ENCODE measurements at places on chromosomes 13 and 19.
A peak's percentile ranks its signal among the peaks of the same experiment; 100 is the strongest.

GRCh38 chr13:49996161-49996915, 504 bp upstream of the TRIM13 start:
- peak; percentile 80 for DNase-seq

- no peak for DNase-seq
Measured at GRCh38 chr19:43380008-43380407, 26.5 kb downstream of the CD177 start.

DNA sequence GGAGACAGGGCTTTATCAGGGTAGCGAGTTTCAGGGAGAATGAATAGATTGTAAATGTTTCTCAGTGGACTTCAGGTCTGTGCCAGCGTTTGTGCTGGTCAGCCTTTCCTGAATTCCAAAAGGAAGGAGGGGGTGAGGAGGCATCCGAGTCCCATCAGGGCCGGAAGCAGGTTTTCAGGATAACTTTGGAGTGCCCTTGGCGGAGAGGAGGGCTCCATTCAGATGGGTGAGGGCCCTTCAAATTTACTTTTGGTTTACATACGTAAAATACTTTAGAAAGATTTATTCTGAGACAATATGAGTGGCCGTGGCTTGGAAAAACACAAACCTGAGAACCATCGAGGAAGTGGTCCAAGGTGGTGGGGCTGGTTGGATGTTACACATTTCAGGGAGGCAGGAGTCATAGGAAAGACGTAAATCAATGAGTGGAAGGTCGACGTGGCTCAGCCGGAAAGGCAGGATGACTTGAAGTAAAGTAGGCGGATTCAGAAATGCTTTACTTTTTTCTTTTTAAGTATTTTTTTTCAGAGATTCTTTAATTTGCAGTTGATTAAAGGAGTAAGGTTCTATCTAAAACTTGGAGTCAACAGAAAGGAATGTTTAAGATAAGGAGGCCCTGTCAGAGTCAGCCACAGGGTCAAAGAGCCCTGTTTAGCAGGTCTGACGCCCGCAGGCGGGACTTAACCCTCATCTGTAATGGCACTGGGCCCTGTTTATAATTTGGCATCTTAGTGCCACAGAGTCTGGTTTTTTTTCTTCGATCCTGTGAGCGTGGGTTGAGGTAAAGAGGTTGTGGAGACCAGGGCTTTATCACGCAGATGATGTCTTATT, 32.8 kb downstream of the ATP11A start:
- no peak for DNase-seq

GRCh38 chr19:28859811-28860210, 353.1 kb downstream of the UQCRFS1 start:
- DNase-seq: no peak

DNA sequence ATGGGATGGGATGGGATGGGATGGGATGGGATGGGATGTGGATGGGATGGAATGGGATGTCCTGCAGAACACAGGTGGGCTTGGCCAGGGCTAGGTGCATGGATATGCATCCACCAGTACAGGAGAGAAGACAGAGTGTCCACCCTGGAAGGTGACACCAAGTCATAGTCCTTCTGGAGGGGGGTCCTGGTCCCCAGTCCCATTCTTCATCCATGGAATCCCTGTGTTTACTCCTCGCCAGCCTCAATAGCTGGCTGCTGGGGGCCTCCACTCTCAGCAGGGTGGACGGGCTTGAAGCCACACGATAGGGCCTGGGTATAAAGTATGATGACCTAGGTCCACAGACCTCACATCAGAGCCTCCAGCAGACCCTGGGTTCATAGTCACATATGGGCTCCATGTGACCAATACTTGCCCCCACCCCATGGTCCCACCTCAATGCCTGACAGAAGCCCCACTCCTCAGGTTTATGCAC, 40.1 kb downstream of the RFX2 start:
- DNase-seq: no peak

DNA sequence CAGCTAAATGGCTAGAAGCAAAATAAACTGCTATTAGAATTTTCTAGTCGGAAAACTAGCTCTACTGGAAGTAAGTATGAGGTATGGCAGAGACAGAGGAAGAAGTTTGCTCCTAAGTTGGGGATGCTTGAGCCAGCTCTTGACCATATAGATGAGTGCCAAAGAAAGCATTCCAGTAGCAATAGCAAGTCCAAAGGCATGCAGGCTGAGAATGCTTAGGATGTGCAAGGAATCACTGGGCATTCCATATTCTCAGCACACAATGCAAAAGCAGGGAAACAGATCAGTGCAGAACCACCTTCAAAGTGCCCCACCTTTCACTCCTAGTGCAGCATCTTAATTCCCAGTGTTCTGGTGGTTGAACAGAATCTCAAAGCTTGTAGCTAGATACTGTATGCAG, 32.9 kb downstream of the SERTM1 start:
- no peak for DNase-seq

GRCh38 chr13:108621462-108621861, 7.9 kb upstream of the MYO16 start:
- no peak for DNase-seq

DNA sequence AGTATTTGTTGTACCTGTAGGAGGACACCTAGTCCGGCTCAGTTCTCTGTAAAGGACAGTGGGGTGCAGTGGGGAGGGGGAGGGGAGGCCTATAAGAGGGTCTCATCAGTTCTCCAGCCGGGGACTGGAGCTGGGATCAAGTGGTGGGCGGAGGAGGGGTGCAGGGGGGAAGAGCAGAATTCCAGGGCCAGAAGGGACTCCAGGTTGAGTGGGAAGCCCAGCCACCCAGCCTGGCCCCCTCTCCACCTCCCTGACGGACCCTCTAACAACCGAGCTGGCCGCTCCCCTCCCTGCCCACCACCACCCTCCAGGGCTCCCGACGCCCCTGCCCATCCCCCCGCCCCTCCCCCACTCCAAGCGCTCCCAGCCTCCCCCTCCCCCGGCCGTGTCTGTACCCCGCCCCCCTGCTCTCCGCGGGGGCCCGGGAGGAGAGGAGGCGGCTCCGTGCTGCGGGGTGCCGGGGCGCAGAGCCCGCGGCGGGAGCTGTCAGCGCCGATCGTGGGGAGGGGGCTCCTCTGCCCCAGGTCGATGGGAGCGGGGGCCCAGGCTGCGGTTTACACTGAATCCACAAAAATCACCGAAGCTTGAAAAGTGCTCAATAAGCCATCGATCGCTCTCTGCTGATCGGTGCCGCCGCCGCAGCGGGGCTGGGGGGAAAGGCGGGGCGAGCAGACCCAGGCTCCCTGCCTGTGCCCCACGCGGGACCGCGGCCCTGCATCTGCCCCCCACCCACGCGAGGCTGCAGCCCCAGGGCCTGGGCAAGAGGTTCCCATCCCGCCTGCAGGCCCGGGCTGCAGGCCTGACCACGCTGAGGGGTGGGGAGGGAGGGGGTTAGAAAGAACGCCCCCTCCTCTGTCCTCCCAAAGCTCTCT, 34.6 kb upstream of the ONECUT3 start:
- no peak for DNase-seq

Measured in activated CD8-positive, alpha-beta memory T cell treated with anti-CD3 and anti-CD28 coated beads for 1 hour (primary cell).